ENCODE measurements at places on chromosomes 2 and 18.

GRCh38 chr2:32820701-32821100 is 126.1 kb upstream of the LTBP1 start:
- DNase-seq: no peak

- DNase-seq: peak; percentile 17
Observed at GRCh38 chr18:58863539-58864145, 1.0 kb upstream of the ZNF532 start.

DNA sequence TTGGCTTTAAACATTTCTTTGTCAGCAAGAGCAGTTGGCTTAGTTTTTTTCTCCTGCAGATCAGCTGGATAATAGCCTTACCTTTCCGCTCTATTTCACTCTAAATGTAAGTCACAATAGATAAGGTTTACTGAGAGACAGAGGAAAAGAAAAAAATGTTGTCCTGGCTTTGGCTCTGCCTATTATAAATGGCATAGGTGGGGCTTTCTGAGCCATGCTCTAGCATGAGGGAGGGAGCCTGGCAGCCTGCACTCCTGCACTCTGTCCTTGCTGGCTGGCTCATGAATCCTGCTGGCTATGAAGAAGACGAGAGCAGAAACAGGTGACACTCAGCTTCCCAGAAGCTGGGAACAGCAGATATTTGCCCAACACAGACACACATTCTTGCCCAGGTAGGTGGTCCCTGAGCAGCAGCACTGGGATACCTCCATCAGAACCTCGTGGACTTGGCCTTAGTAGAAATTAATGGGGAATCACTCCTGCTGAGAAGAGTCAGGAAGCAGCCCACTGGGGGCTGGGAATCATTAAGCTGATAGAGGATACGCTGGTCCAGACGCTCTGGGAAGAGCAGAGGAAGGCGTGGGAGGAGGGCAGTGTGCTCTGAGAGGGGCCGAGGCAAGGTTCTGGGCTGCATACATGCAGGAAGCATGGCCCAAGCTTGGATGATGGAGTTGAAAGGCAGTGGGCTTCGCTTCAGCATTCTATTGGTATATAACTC is 514.4 kb upstream of the HS6ST1 start:
- no peak for DNase-seq

DNA sequence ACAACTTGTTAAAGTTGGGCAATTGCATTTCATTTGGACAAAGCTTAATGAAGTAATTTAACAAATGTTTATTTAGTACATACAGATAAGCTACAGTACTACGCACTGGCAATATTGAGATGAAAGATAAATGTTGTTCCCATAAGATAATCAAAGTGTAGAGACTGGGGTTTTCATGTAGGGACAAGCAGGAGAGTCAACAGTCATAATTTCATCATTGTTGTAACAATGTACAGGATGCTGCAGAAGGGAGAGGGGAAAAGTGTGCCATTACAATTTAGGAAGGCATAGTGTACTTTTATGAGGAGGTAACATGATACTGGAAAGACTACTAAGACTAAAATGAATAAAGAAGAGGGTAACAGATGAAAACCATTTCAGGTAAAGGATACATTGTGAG is 441.6 kb downstream of the ERBB4 start:
- no peak for DNase-seq

- no peak for DNase-seq
Observed at GRCh38 chr2:137202318-137202717, 437.0 kb downstream of the THSD7B start.

- no peak for DNase-seq
Observed at GRCh38 chr2:30940839-30941238, 133.6 kb upstream of the CAPN13 start.

Data from stimulated activated CD8-positive, alpha-beta memory T cell treated with anti-CD3 and anti-CD28 coated beads, Interleukin-7, amount 100 ng/mL, for 4 hours (primary cell).